Hair follicle dermal papilla cell (primary cell): ENCODE measurements at places on chromosomes 3 and 15. TPM values are rescaled to one million over a fixed set of nuclear protein-coding genes. Genes with fewer than 3 reads are reported as not detected.

PPP2R3A gene
- 33.6 and 39.1 TPM in 2 replicates for total RNA-seq

SOX14 gene
- total RNA-seq: not detected in 2 replicates

DNAH12 gene
- under 0.01 and 0.12 TPM in 2 replicates for total RNA-seq

SENP8 gene
- 2.3 and 2.4 TPM in 2 replicates for total RNA-seq

CPNE4 gene
- 1.7 TPM in 1 of 2 replicates, not detected in the other for total RNA-seq

AADACL2 gene
- not detected in 2 replicates for total RNA-seq

NDN gene
- total RNA-seq: 67.3 and 68.5 TPM in 2 replicates

UBA7 gene
- 79.9 and 94.6 TPM in 2 replicates for total RNA-seq

PPP1R14D gene
- total RNA-seq: not detected in 2 replicates

MYRIP gene
- total RNA-seq: 0.49 and 0.65 TPM in 2 replicates

LRRIQ4 gene
- 0.16 and 0.36 TPM in 2 replicates for total RNA-seq

TRIM59 gene
- 37.0 and 42.7 TPM in 2 replicates for total RNA-seq

XCR1 gene
- not detected in 2 replicates for total RNA-seq

KLHL40 gene
- not detected in 2 replicates for total RNA-seq

PML gene
- total RNA-seq: 123 and 146 TPM in 2 replicates

ACSBG1 gene
- total RNA-seq: not detected in 2 replicates
